ENCODE measurements at places on chromosomes 2 and 18.

DNA sequence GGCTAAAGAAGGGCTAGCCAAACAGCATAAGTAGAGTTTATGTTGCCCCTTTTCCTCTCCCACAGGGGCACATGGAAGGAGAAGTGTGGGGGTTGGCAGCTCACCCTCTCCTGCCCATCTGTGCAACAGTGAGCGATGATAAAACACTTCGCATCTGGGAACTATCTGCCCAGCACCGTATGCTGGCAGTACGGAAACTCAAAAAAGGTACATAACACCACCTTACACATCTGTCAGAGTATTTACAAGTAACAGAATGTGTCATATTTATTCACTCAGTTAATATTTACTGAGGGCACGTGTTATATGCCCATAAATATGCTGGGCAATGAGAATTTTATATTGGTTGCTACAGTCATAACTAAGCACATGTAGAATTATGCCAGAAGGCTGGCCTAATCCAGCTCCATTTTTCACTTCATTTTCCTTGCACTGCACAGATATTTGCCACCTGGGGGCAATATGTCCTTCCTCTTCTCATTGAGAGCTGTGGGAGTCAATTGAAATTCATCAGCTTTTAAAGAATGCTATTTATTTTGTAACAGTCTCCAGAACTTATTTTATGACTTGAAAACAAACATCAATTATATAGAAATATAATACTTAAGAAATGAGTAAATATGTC, 150.6 kb downstream of the RTN4 start:
- DNase-seq, result no peak

- DNase-seq, result no peak
Observed at GRCh38 chr2:33652830-33653229, 53.7 kb upstream of the FAM98A start.

DNA sequence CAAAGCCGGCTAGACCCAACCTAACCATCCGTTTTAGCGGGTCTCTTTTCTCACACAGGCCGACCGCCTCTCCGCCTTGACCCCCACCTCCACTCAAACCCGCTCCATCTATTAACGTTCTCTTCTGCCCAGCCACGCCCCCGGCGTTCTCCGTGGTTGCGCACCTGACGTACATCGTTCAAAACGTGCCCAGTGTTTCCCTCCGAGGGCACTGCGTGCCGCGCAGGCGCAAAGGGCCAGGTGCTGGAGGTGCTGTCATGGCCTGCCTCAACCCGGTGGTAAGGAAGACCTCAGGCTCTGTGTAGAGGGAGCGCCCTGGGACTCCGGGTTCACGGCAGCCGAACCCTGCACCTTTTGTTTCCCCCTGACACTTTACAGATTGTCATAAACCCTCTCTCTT, at the start of gene GTF2A1L:
Gene GTF2A1L, plus strand, starts transcription at position 239 of the 400 bp plus-strand sequence. Its CDS starts 19 bp downstream, at position 258.
- DNase-seq, result no peak

DNA sequence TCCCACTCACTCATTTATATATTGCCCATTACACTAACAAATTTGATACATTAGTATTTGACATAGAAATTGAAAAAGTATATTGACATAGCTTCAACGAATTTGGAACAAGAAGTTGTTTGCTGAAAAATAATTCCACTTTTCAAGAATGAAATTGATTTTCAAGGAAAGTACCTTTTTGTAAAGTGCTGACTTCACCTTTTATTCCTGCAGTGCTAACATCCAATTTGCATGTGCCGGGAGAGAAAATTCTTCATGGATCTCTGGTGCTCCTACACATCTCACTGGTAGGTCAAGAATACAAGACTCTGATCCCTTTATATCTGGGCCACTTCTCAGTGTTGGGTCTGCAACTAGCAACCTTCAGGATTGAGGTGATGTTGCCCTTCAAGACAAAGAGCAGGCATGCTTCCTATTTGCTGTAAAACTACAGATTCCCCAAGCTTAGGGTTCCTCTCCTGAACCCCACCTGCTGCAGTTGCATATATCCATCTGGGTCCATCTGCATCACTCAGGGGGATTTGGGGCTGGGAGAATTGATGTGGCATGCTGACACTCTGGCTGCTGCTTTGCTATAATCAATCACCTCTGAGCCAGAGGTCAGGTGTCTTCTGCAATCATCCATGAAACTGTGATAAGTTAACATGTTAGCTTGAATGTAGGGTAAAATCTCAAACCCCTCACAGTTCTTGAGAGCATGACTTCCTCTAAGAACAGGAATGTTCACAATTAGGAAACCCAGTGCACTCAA, 108.4 kb upstream of the TTN start:
- DNase-seq, result no peak

DNA sequence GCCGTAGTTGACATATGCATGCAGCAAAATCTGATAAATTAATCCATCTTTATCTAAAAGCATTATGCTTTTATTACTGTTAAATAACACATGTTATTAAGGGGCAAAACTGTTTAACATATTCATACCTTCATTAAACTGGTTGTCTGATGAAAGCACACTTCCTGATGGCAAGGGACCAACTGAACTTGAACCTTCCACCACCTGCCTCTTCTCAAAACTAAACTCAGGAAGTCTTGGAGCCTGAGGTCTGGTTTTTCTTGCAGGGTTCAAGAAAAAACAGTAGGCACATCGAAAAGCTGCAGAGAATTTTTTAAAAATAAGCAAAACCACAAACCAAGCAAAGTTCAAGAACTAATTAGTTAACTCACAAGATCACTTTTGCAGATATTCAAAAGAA, 64.9 kb downstream of the LNPK start:
- DNase-seq, result no peak

DNA sequence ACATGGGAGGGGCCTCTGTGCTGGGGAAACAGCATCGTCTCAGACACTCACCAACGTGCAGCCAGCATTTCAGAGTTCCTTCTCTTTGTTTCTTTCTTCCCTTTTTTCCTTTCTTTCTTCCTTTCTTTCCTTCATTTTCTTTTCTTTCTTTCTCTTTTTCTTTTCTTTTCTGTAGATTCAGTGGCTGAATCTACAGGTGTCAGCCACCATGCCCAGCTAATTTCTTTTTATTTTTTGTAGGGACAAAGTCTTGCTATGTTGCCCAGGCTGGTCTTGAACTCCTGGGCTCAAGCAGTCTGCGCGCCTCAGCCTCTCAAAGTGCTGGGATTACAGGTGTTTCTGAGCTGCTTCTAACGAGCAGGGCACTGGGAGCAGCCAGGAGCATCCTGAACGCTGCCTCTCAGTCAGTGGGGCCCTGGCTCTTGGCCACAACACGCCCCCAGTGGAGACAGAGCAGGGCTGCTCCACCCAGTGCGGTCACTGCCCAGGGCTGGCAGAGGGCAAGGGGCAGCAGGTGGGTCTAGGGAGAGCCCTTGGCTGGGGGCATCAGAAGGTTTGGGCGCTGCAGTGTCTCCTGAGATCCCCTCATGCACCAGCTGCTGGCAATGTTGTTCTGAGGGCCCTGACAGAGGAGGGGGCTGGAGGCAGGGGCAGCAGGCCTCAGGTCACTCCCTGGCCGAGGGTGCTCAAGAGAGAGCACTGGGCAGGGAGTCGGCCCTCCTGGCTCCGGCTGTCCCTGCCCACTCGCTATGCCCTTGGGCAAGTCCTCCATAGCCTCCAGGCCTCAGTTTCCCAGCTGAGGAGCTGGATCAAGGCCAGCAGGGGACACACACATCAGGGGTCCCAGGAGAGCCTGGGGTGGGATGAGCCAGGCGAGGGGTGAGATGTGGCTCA, 4.7 kb upstream of the KLHL30 start:
- no peak for DNase-seq

DNA sequence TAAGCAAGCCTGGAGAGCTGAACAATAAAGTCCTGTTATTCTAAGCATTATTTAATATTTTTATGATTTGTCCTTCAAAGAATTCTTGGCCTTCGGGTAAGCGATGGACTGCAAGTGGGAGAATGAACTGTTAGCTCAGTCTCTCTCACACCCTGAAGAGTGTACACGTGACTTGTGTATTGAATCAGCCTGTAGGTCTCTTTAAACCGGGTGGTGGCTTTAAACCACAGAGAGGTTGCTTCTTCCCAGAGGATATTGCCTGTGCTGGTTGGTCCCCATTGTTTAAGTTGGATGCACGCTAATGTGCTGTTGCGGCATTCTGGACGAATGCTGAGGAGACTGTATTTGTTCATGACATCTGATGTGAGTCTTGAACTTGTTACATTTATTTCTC, 183.3 kb downstream of the LTBP1 start:
- no peak for DNase-seq

DNA sequence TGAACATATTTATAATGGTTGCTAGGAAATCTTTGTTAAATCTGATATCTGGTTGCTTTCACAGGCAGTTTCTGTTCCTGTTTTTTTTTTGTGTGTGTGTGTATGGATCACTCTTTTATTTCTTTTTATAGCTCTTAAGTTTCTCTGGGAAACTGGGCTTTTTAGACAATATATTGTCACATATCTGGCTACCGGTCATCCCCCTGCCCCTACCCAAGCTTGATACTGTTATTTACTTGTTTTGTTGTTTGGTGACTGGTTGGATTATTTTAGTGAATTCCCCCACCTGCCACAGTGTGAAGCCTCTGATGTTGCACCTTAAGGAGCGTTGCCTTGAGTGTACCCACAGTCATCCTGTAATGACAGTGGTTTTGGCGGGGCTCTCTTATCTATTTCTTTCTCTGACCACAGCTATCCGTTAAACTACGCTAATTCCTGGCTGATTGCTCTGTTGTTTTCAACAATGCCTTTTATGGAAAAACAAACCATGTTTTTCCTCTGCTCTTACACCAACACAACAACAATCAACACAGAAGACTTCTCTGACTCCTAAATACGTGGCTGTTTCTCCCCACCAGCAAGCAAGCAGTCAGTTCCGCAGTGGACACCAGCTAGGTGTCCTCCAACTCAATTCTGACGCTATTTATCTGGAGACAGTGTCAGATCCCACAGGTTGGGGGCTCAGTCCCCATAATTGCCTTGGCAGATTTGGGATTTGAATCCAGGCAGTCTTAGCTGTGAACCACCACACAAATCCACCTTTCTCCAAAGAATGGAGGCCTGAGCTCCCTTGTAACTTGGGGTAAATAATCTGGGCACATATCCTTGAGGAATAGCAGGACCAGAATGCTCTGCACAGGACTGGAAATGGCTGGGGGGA, 10.9 kb downstream of the GNLY start:
- no peak for DNase-seq

DNA sequence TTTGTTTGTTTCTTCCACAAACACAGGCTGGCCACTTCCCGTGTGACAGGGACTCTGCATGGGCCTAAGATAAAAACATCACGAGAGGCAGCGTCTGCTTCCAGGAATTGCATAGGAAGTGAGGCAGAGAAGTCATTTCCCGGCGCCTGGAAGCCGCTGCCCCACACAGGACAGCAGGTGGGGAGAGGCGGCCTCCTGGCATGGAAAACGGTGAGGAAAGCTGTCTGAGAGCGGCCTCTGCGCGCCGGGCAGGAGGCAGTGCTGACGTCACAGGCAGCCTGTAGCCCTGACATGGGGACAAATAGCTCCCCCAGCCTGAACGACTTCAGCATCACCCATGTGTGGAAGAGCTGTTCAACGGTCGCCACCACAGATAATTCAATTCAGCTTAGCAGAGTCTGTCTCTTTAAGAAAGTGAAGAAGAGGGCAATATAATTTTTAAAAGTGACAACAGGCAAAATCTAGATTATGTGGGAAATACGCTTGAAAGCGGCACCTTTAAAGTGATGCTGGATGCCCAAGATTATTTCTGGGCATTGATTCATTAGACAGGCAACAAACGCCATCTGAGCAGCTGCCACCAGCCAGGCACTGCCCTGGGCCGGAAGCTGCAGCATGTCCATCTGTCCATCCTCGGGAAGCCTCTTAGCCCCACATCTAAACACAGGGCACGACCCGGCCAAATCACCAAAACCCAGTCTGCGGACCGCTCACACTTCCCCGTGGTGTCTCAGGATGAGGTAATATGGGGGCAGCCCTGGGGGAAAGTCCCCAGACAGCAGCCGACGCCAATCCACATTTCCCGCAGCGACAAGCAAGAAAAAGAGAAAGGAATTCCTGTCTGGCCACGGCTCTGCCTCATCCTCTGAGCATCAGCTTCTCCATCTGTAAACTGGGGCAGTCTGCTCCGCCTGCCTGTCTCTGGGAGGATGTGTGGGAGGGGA, 138.9 kb downstream of the PXDN start:
- no peak for DNase-seq

- DNase-seq, result no peak
Observed at GRCh38 chr18:21593540-21594257, 6.8 kb downstream of the ESCO1 start.

- no peak for DNase-seq
Observed at GRCh38 chr2:51971136-51971535, 939.2 kb upstream of the NRXN1 start.

DNA sequence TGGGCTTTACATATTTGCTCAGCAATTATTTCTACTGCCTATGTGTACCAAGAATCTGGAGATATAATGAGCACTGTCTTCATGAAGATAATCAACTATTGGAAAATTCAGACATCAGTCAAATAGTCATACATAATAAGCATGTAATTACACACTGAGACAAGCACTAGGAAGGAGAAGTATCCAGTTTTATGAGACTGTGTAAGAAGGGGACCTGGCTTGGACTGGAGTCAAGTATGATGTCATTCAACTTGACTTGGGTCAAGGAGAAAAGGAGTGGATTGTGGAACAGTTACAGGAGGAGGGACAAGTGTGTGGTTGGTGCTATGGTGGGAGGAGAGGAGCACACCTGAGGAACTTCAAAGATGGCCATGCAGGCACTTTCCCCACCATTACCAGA, 419.8 kb upstream of the TRIB2 start:
- DNase-seq, result no peak

- DNase-seq, result no peak
Observed at GRCh38 chr2:120775801-120776589, 40.3 kb downstream of the GLI2 start.

DNA sequence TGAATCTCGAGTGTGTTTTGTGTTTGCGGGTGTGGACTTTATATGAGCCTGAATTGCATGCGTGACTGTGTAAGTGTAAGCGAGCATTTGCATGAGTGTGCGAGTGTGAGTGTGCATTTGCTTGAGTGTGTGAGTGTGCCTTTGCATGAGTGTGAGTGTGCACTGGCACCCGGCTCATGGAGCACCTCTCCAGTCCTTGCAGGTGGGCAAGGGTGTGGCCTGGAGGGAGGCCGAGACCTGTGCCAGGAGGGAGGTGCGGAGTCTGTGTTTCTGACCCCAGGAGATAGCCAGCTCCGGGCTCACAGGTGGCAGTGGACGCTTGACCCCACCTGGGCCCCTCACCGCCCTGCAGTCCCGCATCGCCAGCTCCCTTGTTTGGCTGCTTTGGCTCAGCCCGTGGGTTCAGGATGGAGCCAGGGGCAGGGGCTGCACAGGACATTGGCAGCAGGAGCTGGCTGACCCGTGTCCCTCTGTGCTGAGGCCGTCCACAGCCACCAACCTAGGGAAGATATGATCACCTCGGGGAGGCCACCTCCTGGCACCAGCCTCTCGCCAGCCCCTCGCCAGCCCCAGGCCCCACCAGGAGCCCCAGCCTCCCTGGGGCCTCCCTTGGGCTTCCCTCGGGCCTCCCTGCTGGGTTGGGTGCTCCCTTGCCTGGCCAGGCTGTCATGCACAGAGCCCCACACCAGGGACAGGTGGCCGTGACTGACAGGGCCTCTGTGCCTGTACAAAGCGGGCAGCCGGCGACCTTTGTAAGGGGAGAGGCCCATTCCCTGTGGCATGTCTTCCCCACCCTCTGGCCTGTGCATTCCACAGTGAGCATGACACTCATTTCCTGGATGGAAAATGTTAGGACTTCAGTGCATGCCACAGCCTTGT, 81.6 kb downstream of the PTGR3 start:
- no peak for DNase-seq

All from stimulated activated CD4-positive, alpha-beta T cell treated with anti-CD3 and anti-CD28 coated beads, Interleukin-15, amount 100 ng/mL, for 48 hours (primary cell).